Activated CD4-positive, alpha-beta T cell treated with anti-CD3 and anti-CD28 coated beads, Interleukin-2, amount 10 ng/mL, durations not matched to agents 24 days and 14 days (primary cell): ENCODE measurements at places on chromosomes 6 and 20. TPM values are rescaled to one million over a fixed set of nuclear protein-coding genes. Genes with fewer than 3 reads are reported as not detected.

The KAT14 gene
- 16.5 and 16.8 TPM in 2 replicates for total RNA-seq

The ISM1 gene
- 5.3 and 5.4 TPM in 2 replicates for total RNA-seq

The LTB gene
- total RNA-seq = 134 and 136 TPM in 2 replicates

The VARS1 gene
- 173 and 181 TPM in 2 replicates for total RNA-seq

The SLC13A3 gene
- total RNA-seq = not detected in 2 replicates

The HLA-DRB5 gene
- total RNA-seq = 5.1 and 6.0 TPM in 2 replicates

The TRAPPC3L gene
- total RNA-seq = not detected in 2 replicates

The NEU1 gene
- 20.4 and 22.2 TPM in 2 replicates for total RNA-seq

The NKX2-2 gene
- total RNA-seq = not detected in 2 replicates

GRCh38 chr20:4592316-4593148 is 129.2 kb upstream of the PRND start:
- no peaks in the 10 kb centered on the region for H3K36me3 ChIP-seq
- no peak overlapping the region for H3K27ac ChIP-seq
- H3K27me3 ChIP-seq = peaks cover 34% of the 10 kb centered on the region
- DNase-seq = peak; percentile 88

DNA sequence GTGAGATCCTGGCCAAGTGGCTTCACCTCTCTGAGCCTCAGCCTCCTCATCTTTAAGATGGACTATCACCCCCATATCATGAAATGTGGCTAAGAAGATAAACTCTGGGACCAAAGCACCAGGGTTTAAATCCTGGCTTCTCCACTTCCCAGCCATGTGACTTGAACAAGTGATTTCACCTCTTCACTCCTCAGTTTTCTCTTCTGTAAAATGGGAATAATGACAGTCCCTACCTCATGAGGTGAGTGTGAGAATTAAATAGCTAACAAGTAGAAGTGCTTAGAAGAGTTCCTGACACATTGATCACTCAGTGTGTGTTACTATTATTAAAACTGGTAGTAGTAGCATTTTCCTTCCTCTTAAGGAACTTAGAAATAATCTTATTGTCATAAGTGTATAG is 516.9 kb upstream of the SULF2 start:
- no peak overlapping the region for H3K27ac ChIP-seq
- H3K4me3 ChIP-seq = no peak overlapping the region
- no peak for DNase-seq
- peaks cover 5% of the 10 kb centered on the region for H3K27me3 ChIP-seq

GRCh38 chr6:145275787-145276186 is 459.5 kb downstream of the EPM2A start:
- no peaks in the 10 kb centered on the region for H3K36me3 ChIP-seq
- no peak for DNase-seq
- H3K27me3 ChIP-seq = no peaks in the 10 kb centered on the region
- H3K4me1 ChIP-seq = no peaks in the 10 kb centered on the region
- H3K27ac ChIP-seq = no peak overlapping the region
- no peak overlapping the region for H3K4me3 ChIP-seq

GRCh38 chr6:150006961-150007464 is 18.3 kb downstream of the RAET1L start:
- no peak overlapping the region for H3K4me3 ChIP-seq
- H3K36me3 ChIP-seq = peaks cover 4% of the 10 kb centered on the region
- H3K27ac ChIP-seq = peak overlapping the region; percentile 1

- no peak overlapping the region for H3K27ac ChIP-seq
- no peaks in the 10 kb centered on the region for H3K4me1 ChIP-seq
- no peak for DNase-seq
- no peaks in the 10 kb centered on the region for H3K36me3 ChIP-seq
Measured at GRCh38 chr6:82906489-82906888, 159.2 kb downstream of the UBE3D start.

DNA sequence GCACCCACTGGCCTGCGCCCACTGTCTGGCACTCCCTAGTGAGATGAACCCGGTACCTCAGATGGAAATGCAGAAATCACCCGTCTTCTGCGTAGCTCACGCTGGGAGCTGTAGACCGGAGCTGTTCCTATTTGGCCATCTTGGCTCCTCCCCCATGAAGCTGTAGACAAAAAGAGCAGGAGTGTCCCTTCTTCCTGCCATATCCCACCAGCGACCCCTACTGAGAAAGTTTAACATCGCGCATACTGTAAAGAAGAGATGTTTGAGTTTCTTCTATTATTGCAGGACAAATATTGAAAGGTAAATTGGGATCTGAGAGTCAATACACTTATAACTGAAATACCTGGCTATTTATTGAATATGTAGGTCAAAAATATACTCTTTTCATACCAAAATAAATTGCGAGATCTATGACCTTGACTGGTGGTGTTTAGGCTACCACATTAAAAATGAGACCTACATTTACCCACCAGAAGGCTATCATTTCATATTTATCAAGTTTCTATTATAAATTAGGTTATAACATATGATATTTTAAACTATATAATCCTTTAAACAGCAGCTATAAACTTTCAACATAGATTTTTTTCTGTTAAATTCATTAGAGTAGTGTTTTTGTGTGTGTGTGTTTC is 586.3 kb downstream of the HTR1B start:
- H3K27ac ChIP-seq = no peak overlapping the region
- DNase-seq = peak; percentile 56
- H3K36me3 ChIP-seq = no peaks in the 10 kb centered on the region
- no peaks in the 10 kb centered on the region for H3K4me1 ChIP-seq
- no peaks in the 10 kb centered on the region for H3K27me3 ChIP-seq

- H3K4me3 ChIP-seq = no peak overlapping the region
- H3K36me3 ChIP-seq = peaks cover 16% of the 10 kb centered on the region
- H3K27me3 ChIP-seq = no peaks in the 10 kb centered on the region
Measured at GRCh38 chr20:50746138-50746940, 15.0 kb downstream of the PARD6B start.

DNA sequence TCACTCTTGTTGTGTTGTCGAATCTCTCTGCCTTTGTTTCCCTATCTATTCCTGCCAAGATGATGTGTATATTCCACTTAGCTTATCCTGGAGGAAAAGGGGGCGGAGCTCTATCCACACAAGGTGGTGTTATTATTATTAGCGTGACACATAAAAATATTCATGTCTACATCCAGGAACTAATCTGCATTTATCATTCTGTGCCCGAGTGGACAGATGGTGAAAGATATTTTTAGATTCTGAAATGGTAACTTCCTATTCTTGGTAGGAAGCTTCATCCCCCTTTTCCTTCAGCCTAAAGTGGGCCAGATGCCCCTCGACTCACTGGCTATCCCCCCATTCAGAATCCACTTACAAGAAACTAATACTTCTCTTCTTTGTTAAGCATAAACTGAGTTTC is 2.0 kb downstream of the XKR7 start:
- H3K27me3 ChIP-seq = peaks cover 25% of the 10 kb centered on the region
- no peaks in the 10 kb centered on the region for H3K36me3 ChIP-seq
- no peak for DNase-seq
- H3K4me3 ChIP-seq = no peak overlapping the region

DNA sequence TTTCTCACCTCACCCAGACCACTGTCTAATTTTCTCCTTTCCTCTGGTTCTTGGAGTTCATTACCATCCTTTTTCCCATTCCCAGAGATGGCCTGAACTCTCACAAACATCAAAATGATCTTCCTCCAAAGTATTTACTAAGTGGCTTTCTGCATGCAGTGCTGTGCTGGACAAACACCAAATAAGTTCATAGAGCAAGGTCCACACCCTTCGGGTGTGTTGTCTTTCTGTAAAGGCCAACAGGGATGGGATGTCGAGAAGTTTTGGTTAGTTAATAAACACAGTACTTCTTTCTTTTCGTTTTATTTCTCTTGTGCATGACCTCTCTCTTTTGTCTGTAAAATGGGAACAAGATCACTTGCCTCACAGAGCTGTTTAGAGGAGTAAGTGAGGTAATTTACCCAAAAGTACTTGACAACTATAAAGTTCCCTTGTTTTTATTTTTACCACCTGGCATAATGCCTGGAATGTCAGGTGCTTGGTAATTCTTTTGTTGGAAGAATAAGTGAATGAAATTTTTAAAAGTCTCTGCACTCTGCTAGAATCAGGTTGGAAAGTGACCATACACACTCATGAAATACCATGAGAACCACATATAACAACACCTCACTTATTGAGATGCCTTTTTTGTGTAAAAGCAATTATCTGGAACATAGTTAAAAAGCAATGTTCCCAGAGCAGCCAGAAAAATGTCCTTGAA is 22.8 kb upstream of the CCN6 start:
- no peak overlapping the region for H3K4me3 ChIP-seq
- peaks cover 5% of the 10 kb centered on the region for H3K36me3 ChIP-seq
- peak overlapping the region; percentile 3 for H3K27ac ChIP-seq
- peaks cover 68% of the 10 kb centered on the region for H3K4me1 ChIP-seq
- H3K27me3 ChIP-seq = no peaks in the 10 kb centered on the region
- no peak for DNase-seq

- peaks cover 1% of the 10 kb centered on the region for H3K4me1 ChIP-seq
- H3K27ac ChIP-seq = no peak overlapping the region
- peak; percentile 55 for DNase-seq
- no peaks in the 10 kb centered on the region for H3K27me3 ChIP-seq
- no peaks in the 10 kb centered on the region for H3K36me3 ChIP-seq
Measured at GRCh38 chr6:8743170-8743745, 307.9 kb upstream of the SLC35B3 start.

GRCh38 chr6:87753131-87753685 is 51.2 kb upstream of the AKIRIN2 start:
- H3K4me3 ChIP-seq = no peak overlapping the region
- DNase-seq = no peak
- H3K36me3 ChIP-seq = no peaks in the 10 kb centered on the region
- H3K4me1 ChIP-seq = peaks cover 11% of the 10 kb centered on the region
- peaks cover 6% of the 10 kb centered on the region for H3K27me3 ChIP-seq

DNA sequence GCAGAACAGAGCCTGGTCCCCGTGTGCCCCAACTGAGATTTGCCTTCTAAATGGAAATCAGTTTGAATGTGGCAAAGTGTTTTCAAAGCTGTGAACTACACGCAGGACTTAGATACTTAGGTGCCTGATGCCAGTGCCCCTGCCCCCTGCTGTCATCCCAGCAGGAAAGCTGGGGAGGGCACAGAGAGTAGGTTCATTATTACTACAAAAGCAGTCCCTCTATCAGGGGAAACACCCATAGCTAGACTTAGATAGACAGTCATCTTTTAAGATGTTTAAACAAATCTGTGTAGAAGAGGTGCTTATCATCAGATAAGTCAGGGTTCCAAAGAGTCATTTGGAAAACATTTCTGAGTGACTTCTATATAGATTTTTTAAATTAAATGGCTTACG is 155.0 kb upstream of the SNX9 start:
- peaks cover 7% of the 10 kb centered on the region for H3K27me3 ChIP-seq
- DNase-seq = no peak
- peaks cover 2% of the 10 kb centered on the region for H3K36me3 ChIP-seq
- H3K4me1 ChIP-seq = peaks cover 14% of the 10 kb centered on the region
- H3K27ac ChIP-seq = no peak overlapping the region

DNA sequence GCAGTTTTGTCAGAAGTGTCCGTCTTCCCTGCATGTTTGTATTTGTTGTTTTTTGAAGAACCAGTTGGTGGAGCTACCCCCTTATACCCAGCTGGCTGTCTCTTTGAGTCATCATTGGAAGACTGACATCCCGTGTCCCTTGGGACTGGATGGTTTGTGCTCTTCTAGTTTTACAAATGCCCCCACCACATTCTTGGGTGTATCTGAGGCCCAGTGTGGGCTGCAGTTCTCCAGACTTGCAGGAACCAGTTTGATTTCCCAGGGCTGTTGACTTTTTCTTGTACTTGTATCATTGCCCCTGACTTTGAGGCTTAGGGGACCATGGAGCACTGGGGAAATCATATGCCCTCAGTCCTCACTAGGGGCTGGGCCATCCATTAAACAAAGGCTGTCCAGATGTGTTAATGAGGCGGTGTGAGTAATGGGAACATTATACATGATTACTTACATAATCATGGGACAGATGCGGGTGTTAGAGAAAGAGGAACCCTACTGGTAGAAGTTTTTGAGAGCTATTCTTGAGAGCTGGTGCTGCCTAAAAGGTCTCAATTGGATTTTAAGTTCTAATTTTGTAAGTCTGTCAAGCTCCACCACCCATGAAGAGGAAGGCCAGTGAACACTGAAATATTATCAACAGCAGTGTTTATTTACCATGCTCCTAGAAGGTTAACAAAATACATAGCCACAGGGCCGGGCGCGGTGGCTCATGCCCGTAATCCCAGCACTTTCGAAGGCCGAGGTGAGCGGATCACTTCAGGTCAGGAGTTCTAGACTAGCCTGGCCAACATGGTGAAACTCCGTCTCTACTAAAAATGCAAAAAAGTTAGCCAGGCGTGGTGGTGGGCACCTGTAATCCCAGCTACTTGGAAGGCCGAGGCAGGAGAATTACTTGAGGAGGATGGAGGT is 8.5 kb downstream of the JARID2 start:
- peaks cover 76% of the 10 kb centered on the region for H3K36me3 ChIP-seq
- H3K27me3 ChIP-seq = no peaks in the 10 kb centered on the region
- no peak for DNase-seq

GRCh38 chr6:132816660-132817059 is 2.3 kb downstream of the RPS12 start:
- peak; percentile 48 for DNase-seq
- peak overlapping the region; percentile 99 for H3K4me3 ChIP-seq
- H3K27me3 ChIP-seq = no peaks in the 10 kb centered on the region
- H3K27ac ChIP-seq = peak overlapping the region; percentile 100

- H3K4me1 ChIP-seq = no peaks in the 10 kb centered on the region
- no peaks in the 10 kb centered on the region for H3K36me3 ChIP-seq
- H3K27me3 ChIP-seq = peaks cover 7% of the 10 kb centered on the region
- no peak overlapping the region for H3K4me3 ChIP-seq
- H3K27ac ChIP-seq = no peak overlapping the region
Measured at GRCh38 chr6:127590344-127590743, 13.4 kb downstream of the C6orf58 start.

- peak; percentile 68 for DNase-seq
- H3K4me3 ChIP-seq = peak overlapping the region; percentile 91
- H3K27ac ChIP-seq = peak overlapping the region; percentile 65
- H3K27me3 ChIP-seq = peaks cover 31% of the 10 kb centered on the region
- H3K36me3 ChIP-seq = peaks cover 8% of the 10 kb centered on the region
- peaks cover 44% of the 10 kb centered on the region for H3K4me1 ChIP-seq
Measured at GRCh38 chr6:36386495-36387439, 702 bp downstream of the ETV7 start.

- H3K27me3 ChIP-seq = peaks cover 5% of the 10 kb centered on the region
- no peaks in the 10 kb centered on the region for H3K36me3 ChIP-seq
- H3K4me1 ChIP-seq = peaks cover 4% of the 10 kb centered on the region
- DNase-seq = no peak
- H3K27ac ChIP-seq = no peak overlapping the region
- no peak overlapping the region for H3K4me3 ChIP-seq
Measured at GRCh38 chr20:19785173-19785982, 27.3 kb downstream of the RIN2 start.

GRCh38 chr6:128463942-128464341 is 56.5 kb downstream of the PTPRK start:
- no peak overlapping the region for H3K27ac ChIP-seq
- H3K36me3 ChIP-seq = no peaks in the 10 kb centered on the region
- no peak overlapping the region for H3K4me3 ChIP-seq

- DNase-seq = no peak
- no peaks in the 10 kb centered on the region for H3K36me3 ChIP-seq
- H3K27ac ChIP-seq = no peak overlapping the region
- no peaks in the 10 kb centered on the region for H3K4me1 ChIP-seq
Measured at GRCh38 chr6:108407904-108408827, 113.3 kb downstream of the AFG1L start.

- peaks cover 4% of the 10 kb centered on the region for H3K36me3 ChIP-seq
- peaks cover 62% of the 10 kb centered on the region for H3K4me1 ChIP-seq
- no peak for DNase-seq
Measured at GRCh38 chr6:13358511-13358910, 30.2 kb upstream of the TBC1D7 start.

GRCh38 chr20:63273059-63273579 is 506 bp downstream of the ARFGAP1 start:
- no peak for DNase-seq
- peaks cover 8% of the 10 kb centered on the region for H3K27me3 ChIP-seq
- H3K4me3 ChIP-seq = peak overlapping the region; percentile 93
- peaks cover 13% of the 10 kb centered on the region for H3K36me3 ChIP-seq
